Fibroblast of skin of back (primary cell): ENCODE measurements at places on chromosomes 5 and 9.

GRCh38 chr5:143561219-143561618, 157.7 kb upstream of the NR3C1 start:
- no peak for DNase-seq

- peak; percentile 22 for DNase-seq
Observed at GRCh38 chr5:9447691-9448090, 98.2 kb downstream of the SEMA5A start.

DNA sequence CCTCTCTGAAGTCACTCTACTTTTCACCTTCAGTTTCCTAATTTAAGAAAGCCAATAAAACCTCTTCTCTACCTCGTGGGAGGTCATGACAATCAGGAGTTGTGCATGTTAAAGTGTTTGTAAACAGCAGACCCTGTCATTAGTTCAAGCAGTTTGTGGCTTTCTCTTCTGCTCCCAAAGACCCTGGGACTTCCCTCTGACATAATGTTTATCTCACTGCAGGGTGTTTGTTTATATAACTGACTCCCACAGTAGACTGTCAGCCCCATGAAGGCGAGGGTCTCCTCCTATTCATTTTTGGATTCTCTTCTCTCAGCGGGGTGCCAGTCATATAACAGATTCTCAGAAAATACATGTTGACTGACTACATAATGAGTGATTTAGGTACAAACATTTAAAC, 360.0 kb upstream of the ZNF462 start:
- DNase-seq = no peak

GRCh38 chr9:27088981-27089380, 20.0 kb upstream of the TEK start:
- DNase-seq = peak; percentile 88

DNA sequence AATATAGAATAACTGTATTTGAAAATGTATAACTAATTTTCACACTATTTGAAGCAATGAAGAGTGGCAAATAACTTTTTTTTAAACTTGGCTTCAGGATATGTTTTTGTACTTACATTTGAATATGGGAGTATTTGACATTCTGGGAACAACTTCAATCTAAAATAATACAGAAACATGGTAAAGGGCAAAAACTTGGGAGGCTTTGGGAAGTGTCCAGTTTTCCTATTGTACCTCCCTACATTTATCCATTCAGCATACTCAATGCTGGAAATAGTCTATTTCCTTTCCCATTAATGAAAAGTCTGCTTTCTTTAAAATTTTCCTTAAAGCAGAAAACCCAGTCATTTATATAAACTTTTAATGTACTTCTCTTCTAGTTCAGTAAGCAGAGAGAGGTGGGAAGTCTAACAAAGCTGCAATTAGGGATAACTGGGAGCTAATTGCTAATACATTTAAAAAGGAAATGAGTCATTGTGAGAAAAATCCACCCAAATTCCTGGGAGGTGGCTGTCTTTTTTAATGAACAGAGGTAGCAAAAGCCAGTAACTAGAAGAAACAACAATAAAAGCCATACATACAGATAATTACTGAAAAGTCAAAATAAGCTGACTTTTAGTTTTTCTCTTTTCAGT, 128.8 kb downstream of the FBN2 start:
- DNase-seq = peak; percentile 18

GRCh38 chr5:129991780-129992179, 87.5 kb downstream of the CHSY3 start:
- DNase-seq = no peak
